ENCODE measurements at places on chromosomes 4 and X.

GRCh38 chr4:75527482-75527881 is 13.2 kb downstream of the THAP6 start:
- DNase-seq = no peak

- DNase-seq = peak; percentile 3
Measured at GRCh38 chr4:105992641-105993305, 97.5 kb downstream of the NPNT start.

GRCh38 chr4:42672359-42673081 is 15.6 kb upstream of the ATP8A1 start:
- DNase-seq = no peak

GRCh38 chr4:53595204-53595603 is 3.9 kb upstream of the LNX1 start:
- no peak for DNase-seq

- DNase-seq = no peak
Measured at GRCh38 chr4:89164400-89164799, 53.1 kb downstream of the TIGD2 start.

DNA sequence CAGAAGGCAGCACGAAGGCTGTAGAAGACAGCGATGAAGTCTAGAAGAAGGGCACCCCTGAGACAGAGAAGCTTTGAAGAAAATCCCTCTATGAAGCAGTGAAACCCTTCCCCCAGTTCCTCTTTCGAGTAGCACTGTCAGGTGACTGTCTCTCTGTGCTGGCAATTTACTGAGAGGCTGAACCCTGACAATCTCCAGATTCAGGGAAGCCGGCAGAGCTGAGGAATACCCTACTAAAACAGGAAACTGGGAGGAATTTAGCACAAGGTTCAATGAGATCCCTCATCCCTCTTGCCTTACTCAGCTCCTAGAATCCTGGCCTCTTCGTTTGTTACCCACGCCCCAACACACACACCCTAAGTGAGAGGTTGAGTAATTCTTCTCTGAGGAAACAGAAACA is 239.7 kb upstream of the NOCT start:
- DNase-seq = no peak

GRCh38 chrX:32170481-32170880 is 1040.9 kb downstream of the DMD start:
- DNase-seq = no peak

DNA sequence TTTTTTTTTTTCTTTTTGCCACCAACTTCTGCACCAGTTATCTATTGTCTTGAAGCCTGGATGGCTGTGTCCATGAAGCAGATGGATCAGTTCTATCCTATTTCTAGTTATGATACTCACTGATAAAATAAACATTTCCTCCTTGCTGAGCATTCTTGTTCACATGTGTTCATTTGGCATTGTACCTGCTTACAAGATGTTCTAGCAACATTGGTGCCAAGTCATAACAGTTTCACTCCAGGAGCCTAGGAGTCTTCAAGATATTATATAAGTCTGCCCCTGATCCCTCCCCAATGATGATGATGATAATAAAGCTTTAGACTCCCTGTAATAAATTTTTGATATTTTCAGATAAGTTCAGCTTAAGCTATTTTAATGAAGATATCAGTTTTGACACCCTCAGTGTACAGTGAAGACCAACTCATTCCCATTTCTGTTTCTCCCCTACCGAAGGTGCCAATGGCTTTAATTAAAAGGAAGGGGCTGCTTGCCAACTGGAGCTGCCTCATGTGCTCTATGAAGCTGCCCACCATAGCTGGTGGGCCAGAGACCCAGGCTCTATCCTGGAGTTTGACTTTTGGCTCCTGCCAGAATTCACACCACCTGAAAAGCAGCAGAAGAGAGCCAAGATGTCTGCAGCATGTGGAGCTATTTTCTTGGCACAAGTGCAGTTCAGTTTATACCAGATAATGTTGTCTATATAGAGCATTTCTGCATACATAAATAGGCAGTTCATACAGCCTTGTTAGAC is 265.4 kb upstream of the TET2 start:
- no peak for DNase-seq

GRCh38 chr4:56705966-56706365 is 24.9 kb upstream of the HOPX start:
- DNase-seq = no peak

- no peak for DNase-seq
Measured at GRCh38 chr4:57162499-57163019, 52.4 kb upstream of the IGFBP7 start.

DNA sequence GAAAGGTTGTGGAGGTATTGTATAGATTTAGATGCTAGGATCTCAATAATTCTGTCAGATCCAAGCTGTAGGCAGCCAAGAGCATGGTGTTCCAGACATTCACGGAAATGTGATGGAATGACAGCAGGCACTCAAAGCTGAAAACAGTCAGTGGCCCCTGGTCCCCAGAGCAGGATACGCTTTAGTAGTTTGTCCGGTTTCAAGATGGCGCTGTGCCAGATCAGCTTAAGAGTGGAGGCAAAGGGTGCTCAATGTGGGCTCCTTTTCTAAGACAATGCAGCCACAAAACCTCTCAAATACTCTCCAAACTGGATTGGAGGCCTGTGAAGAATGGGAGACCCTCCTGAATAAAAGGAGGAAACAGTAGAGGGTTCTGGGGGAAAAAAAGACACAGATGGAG is 291.2 kb upstream of the HS3ST1 start:
- DNase-seq = no peak

DNA sequence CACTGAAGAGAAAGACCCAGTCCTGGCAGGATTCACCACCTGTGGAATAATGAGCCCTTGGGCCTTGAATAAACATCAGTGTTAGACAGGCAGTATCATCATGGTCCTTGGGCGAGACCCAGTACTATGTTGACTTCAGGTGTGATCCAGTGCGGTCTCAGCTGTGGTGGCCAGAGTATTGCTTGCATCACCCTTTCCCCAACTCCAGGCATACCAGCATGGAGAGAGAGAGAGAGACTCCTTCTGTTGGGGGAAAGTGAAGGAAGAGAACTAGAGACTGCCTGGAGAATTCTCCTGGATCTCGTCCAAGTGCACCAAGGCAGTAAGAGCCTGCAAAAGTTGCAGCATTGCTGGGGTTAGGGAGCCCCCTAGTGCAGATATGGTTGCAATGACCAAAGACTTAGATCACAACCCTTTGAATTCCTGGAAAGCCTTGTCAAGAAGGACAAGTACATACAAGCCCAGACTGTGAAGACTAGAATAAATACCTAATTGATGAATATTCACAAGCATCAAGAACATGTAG is 61.1 kb upstream of the VAMP7 start:
- DNase-seq = peak; percentile 74

- peak; percentile 44 for DNase-seq
Measured at GRCh38 chr4:29277381-29277780, 1442.8 kb upstream of the PCDH7 start.

GRCh38 chrX:115357326-115358120 is 68.0 kb downstream of the LUZP4 start:
- DNase-seq = peak; percentile 19

DNA sequence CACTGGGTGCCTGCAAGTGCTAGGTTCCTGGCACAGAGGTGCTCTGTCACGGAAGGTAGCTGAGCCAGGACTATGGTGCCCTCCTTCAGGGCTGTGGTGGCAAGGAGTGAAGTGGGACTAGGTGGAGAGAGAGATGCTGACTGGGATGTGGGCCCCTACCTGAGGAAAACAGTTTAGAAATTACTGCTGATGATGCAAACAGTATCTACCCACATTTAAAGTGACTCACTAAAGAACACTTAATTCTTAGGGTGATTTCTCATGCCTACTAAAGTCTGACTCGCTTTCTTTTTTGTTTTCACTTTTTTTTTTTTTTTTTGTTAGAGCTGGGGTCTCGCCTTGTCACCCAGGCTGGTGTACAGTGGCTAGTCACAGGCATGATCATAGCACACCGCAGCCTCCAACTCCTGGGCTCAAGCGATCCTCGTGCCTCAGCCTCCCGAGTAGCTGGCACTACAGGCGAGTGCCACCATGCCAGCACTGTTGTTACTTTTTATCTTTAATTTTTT is 3.1 kb downstream of the ZNF185 start:
- no peak for DNase-seq

- DNase-seq = no peak
Measured at GRCh38 chrX:115190636-115191489, 1.7 kb downstream of the RBMXL3 start.

DNA sequence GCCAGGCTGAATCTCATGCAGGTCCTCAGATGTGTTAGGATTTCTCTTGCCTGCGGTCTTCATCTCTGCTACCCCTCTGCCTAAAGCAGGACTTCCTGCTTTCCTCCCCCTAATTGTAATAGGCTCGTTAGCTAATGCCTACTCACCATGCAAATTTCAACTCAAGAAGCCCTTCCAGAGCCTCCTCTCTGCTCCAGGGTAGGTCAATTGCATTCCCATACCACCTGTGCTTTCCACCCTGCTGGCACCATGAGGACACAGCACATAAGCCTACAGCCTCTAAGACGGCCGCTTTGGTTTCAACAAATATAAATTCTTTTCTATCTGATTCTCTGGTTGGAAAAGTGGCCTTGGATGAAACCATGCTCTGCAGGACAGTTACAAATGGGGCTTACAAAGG is 93.9 kb downstream of the QDPR start:
- no peak for DNase-seq
